ENCODE measurements at places on chromosomes 4 and X. TPM values are rescaled to one million over a fixed set of nuclear protein-coding genes. Genes with fewer than 3 reads are reported as not detected.

DNA sequence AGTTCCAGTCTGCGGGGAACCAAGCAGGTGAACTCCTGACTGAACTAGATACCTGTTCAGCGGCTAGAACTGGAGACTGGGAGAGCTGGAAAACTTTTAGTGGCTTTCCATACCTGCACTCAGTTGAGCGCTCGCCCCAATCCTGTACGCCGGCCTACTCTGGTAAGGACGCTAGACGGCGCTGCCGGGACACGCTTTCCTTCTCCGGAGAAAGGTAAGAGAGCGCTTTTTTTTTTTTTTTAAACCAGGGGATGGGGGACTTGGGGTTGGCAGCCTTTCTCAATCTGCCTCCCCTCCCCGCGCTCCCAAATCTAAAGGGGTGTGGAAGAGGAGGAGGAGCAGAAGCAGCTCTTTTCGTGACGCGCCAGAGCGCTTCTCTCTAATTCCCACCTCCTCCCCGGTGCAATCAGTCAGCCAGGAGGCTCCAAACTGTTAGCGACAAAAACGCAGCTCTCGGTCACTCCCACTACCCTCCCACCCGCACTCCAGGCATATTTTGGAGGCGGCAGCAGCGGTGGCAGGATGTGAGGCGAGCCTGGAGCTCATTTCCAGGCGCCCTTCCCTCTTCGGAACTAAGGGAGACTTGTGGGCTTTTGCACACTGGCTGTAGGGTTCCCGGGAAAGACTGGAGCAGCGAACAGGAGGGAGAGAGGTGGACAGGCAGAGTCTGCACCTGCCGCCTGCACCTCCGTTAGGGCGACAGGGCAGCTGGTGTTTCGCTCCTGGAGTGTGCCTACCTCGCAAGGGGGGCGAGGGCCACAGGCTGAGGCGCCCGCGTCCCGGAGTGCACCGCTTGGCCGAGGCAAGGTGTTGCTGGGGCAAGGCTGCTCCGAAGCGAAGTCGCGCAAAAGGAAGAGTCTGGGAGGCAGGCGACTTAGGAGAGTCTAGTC, at the start of gene IL1RAPL2:
Gene IL1RAPL2, plus strand, starts transcription at position 409 of the 890 bp plus-strand sequence.
- no peaks in the 10 kb centered on the region for H3K36me3 ChIP-seq
- H3K4me3 ChIP-seq, result peak within 1 kb of the TSS; percentile 33
- H3K27ac ChIP-seq, result no peak within 1 kb of the TSS
- peaks cover 6% of the 10 kb centered on the region for H3K4me1 ChIP-seq

DNA sequence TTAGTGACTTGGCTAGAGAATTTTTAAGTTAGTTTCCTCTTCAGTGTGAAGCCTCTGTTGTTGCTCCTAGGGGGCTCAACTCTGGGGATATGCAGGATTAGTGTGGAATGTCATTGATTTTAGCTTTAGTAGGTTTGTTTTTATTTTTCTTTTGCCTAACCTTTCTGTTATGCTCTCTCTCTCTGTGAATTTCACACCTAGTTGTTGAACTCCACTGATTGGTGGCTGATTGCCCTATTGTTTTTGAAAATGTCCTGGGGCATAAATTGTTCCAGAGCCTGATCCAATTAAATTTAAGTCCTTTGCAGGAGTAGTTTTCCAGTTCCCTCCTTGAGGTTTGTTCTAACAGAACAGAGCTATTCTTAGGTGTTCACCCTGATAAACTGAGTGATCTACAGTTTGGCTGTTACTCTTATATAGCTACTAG, 393.3 kb upstream of the CTSO start:
- no peak overlapping the region for H3K4me3 ChIP-seq
- no peak for DNase-seq
- H3K27me3 ChIP-seq, result no peaks in the 10 kb centered on the region
- peaks cover 8% of the 10 kb centered on the region for H3K4me1 ChIP-seq

GRCh38 chrX:130718137-130718536, 184.9 kb downstream of the ENOX2 start:
- DNase-seq, result no peak
- H3K27ac ChIP-seq, result no peak overlapping the region

DNA sequence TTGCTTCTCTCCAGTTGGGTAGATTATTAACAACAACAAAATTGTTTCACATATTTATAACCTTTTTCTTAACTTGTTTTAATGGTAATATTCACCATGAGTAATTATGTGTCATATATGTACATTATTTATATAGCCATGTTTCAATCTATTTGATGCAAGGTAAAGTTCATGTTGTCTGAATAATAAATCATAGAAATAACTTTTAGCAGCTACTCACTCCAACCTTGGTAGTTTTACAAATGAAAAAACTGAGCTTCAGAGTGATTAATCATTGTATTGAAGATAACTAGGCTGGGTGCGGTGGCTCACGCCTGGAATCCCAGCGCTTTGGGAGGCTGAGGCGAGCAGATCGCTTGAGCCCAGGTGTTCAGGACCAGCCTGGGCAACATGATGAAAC, 46.0 kb downstream of the TMA16 start:
- no peak overlapping the region for H3K4me3 ChIP-seq
- DNase-seq, result no peak
- no peak overlapping the region for H3K27ac ChIP-seq
- H3K36me3 ChIP-seq, result peaks cover 5% of the 10 kb centered on the region
- H3K27me3 ChIP-seq, result no peaks in the 10 kb centered on the region

The KLKB1 gene
- not detected for total RNA-seq

The BTK gene
- 1.4 TPM for total RNA-seq

- H3K4me1 ChIP-seq, result no peaks in the 10 kb centered on the region
- H3K36me3 ChIP-seq, result no peaks in the 10 kb centered on the region
- H3K27ac ChIP-seq, result no peak overlapping the region
Observed at GRCh38 chrX:154334496-154334895, 38.9 kb downstream of the TKTL1 start.

The SPACA5 gene
- total RNA-seq, result not detected

The XIAP gene
- 22.1 TPM for total RNA-seq

- no peak overlapping the region for H3K27ac ChIP-seq
- no peak for DNase-seq
- no peaks in the 10 kb centered on the region for H3K36me3 ChIP-seq
- H3K4me1 ChIP-seq, result no peaks in the 10 kb centered on the region
- H3K4me3 ChIP-seq, result no peak overlapping the region
Observed at GRCh38 chr4:39591290-39591689, 47.4 kb downstream of the SMIM14 start.

- H3K27ac ChIP-seq, result no peak overlapping the region
- no peaks in the 10 kb centered on the region for H3K27me3 ChIP-seq
- no peaks in the 10 kb centered on the region for H3K36me3 ChIP-seq
- no peaks in the 10 kb centered on the region for H3K4me1 ChIP-seq
Observed at GRCh38 chr4:19844446-19844845, 407.3 kb upstream of the SLIT2 start.

The ETDA gene
- total RNA-seq, result not detected

GRCh38 chr4:7530082-7530481, 95.4 kb upstream of the PSAPL1 start:
- H3K27ac ChIP-seq, result no peak overlapping the region
- peaks cover 5% of the 10 kb centered on the region for H3K27me3 ChIP-seq
- no peak overlapping the region for H3K4me3 ChIP-seq
- no peak for DNase-seq
- H3K36me3 ChIP-seq, result no peaks in the 10 kb centered on the region

DNA sequence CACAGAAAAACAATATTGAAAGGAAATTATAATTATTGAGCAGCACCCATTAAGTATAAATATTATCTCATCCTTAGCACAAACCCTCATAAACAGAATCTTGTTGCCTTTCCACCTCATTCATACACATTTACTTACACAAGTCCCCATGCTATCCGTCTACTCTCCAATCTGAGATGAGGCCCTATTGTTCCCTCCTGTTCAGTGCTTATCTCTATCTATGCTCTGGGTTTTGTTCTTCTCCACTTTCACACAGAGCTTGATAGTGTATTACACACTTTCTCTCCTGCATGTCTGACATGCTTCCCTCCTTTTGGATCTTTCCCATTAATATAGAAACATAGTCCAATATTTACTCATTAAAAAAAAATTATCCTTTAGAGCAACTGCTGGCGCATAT, 238.2 kb upstream of the MAB21L2 start:
- H3K27ac ChIP-seq, result no peak overlapping the region
- DNase-seq, result no peak
- H3K4me1 ChIP-seq, result no peaks in the 10 kb centered on the region
- no peaks in the 10 kb centered on the region for H3K27me3 ChIP-seq
- no peaks in the 10 kb centered on the region for H3K36me3 ChIP-seq

DNA sequence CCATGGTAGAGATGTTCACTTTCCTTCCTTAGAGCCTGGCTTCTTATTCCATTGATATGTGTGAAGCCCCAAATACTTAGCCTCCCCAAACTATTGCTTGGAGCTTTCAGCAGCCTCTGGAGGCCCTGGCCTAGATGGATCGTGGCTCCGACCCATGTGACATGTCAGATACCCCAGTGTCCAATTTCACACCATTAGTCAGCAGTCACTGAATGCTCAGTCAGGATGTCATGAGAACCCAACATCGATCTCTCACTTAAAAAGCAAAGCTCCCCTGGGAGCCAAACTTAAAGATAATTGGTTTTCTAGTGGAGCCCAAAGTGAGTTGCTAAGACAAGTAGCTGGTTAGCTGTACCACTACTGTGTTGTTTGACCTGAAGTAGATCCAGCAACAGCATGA, 41.6 kb upstream of the IGSF1 start:
- DNase-seq, result no peak
- H3K4me1 ChIP-seq, result no peaks in the 10 kb centered on the region
- no peaks in the 10 kb centered on the region for H3K27me3 ChIP-seq

- no peak overlapping the region for H3K4me3 ChIP-seq
- H3K36me3 ChIP-seq, result no peaks in the 10 kb centered on the region
- H3K4me1 ChIP-seq, result peaks cover 21% of the 10 kb centered on the region
- H3K27me3 ChIP-seq, result no peaks in the 10 kb centered on the region
Observed at GRCh38 chr4:151207868-151208267, 69.1 kb upstream of the PRSS48 start.

The KCNE5 gene
- 0.42 TPM for total RNA-seq

The MORC4 gene
- 33.2 TPM for total RNA-seq

DNA sequence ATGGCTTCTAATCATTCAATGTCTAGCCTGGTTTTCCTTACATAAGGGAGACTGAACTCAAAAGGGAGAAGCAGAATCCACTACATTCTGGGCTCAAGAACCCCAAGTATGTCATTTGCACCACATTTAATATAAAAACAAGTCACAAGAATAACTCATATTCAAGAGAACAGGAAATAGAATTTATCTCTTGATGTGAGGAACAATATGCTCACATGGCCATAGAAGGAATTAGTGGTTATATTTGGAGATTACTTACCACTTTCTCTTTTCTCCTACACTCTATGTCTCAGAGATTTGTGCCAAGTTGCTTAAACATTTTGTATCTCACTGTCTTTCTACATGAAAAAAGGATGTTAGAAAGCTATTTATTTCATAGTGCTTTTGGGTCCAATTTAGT, 922.6 kb upstream of the PABPC4L start:
- H3K36me3 ChIP-seq, result no peaks in the 10 kb centered on the region
- no peaks in the 10 kb centered on the region for H3K27me3 ChIP-seq
- no peak overlapping the region for H3K4me3 ChIP-seq

DNA sequence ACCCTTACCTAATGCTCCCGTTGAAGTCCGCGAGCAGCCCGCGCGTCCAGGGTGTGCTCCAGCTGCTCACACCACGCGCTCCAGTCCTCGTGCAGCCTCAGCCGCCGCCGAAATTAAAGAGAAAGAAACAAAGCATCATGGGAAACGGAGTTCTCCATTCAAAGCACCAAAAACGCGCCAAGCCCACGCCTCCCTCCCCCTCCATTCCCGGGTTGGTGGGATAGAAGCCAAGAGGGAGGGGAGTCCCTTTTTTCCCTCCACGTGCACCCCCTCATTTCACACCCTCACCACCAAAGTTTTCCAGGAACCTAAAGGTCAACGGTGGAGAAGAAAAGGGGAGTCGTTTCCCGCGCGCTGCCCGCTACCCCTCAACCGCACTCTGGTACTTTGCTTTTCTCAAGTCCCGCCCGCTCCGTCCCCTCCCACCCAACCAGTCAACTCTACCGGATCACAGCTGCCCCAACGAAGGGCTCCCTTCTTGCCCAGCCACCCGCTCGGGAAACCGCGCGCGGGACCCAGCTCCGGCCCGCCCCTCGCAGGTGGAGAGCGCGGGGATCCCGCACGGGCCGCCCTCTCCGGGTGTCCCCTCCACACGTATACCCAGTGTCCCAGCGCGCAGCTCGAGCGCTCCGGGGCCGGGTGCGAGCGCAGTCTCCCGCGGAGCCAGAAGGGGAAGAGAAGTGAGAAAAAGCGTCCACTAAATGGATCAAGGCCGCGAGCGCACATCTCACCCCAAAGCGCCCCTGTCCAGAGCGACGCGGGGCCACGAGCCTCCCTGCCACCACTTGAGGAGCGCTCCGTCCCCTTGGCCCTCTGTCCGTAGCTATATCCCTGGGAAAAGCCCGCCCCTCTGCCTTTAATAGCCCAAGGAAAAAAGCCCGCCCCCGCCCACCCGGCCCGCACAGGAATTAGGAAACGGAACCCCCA, 65.1 kb upstream of the CCDC160 start:
- no peak overlapping the region for H3K27ac ChIP-seq
- H3K27me3 ChIP-seq, result peaks cover 21% of the 10 kb centered on the region
- no peaks in the 10 kb centered on the region for H3K36me3 ChIP-seq

The GRIA3 gene
- 0.29 TPM for total RNA-seq

The CCSER1 gene
- total RNA-seq, result 9.4 TPM

The MAGEE2 gene
- not detected for total RNA-seq

The GUCY2F gene
- not detected for total RNA-seq

GRCh38 chrX:18966624-18967023, 17.3 kb downstream of the PHKA2 start:
- H3K4me1 ChIP-seq, result no peaks in the 10 kb centered on the region
- no peak for DNase-seq
- H3K4me3 ChIP-seq, result no peak overlapping the region
- H3K36me3 ChIP-seq, result no peaks in the 10 kb centered on the region
- no peak overlapping the region for H3K27ac ChIP-seq

The WWC2 gene
- 9.2 TPM for total RNA-seq

DNA sequence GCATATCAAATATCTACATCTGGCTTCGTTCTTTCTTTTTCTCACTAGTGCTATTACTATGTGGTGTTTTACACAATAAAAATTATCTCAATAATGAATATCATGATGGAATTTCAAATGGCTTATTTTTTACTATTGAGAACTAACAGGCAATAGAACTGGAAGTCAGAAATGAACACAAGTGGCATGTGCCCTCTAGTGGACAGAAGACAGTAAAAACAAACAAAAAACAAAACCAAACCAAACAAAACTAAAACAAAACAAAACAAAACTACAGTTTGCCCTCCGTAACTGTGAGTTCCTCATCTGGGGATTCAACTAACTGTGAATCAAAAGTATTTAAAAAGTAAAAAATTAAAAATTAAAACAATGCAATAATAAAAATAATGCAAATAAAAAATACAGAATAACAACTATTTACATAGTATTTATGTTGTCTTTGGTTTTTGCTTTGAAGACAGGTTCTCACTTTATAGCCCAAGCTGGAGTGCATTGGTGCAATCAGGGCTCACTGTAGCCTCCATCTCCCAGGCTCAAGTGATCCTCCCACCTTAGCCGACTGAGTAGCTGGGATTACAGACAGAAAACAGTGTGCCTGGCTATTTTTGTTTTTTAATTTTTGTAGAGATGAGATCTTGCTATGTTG, 195.6 kb upstream of the TACR3 start:
- H3K27me3 ChIP-seq, result no peaks in the 10 kb centered on the region
- no peaks in the 10 kb centered on the region for H3K4me1 ChIP-seq
- no peak overlapping the region for H3K4me3 ChIP-seq
- DNase-seq, result no peak
- H3K36me3 ChIP-seq, result no peaks in the 10 kb centered on the region
- H3K27ac ChIP-seq, result no peak overlapping the region

The RNF150 gene
- 0.83 TPM for total RNA-seq

The HOPX gene
- 1,819 TPM for total RNA-seq

- H3K27me3 ChIP-seq, result no peaks in the 10 kb centered on the region
- H3K36me3 ChIP-seq, result no peaks in the 10 kb centered on the region
- H3K4me1 ChIP-seq, result no peaks in the 10 kb centered on the region
- no peak for DNase-seq
- no peak overlapping the region for H3K27ac ChIP-seq
Observed at GRCh38 chr4:31737419-31737818, 1017.2 kb downstream of the PCDH7 start.

The MAGEA1 gene
- total RNA-seq, result not detected

All from suprapubic skin (tissue), 4 donors.